ENCODE measurements at places on chromosomes 11 and 22. TPM values are rescaled to one million over a fixed set of nuclear protein-coding genes. Genes with fewer than 3 reads are reported as not detected.
A peak's percentile ranks its signal among the peaks of the same experiment; 100 is the strongest.

DNA sequence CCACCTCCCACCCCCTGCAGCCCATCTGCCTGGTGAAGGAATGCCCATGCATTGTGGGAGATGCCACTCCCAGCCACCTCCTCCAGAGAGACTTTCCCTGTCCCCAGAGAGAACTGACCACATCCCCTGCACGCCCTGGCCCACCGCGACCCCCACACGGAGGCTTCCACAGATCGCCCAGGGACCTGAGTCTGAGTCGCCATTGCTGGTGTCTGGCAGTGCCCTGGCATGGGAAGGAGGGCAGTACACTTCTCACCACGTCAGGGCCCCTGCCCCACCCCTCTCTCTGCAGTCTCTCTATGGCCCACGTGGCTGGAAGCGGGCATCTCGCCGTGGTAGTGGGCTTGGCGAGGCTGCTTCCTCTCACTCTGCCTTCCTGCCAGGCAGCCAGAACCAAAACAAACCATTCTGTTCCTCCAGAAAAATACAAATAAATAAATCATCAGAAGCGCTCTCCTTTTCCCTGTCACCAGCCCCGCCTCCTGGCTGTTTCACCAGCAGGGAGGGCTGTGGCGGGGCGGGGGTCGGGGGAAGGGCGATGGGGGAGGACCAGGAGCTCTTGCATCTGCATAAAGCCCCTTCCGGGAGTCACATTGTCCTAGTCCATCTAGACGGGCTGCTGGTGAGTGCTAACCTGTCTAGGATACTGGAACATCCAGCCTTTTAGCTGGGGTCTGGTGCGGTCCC, 20.9 kb downstream of the SHISAL1 start:
- no peaks in the 10 kb centered on the region for H3K27me3 ChIP-seq
- no peaks in the 10 kb centered on the region for H3K4me1 ChIP-seq
- no peak overlapping the region for H3K27ac ChIP-seq
- no peak for DNase-seq

DNA sequence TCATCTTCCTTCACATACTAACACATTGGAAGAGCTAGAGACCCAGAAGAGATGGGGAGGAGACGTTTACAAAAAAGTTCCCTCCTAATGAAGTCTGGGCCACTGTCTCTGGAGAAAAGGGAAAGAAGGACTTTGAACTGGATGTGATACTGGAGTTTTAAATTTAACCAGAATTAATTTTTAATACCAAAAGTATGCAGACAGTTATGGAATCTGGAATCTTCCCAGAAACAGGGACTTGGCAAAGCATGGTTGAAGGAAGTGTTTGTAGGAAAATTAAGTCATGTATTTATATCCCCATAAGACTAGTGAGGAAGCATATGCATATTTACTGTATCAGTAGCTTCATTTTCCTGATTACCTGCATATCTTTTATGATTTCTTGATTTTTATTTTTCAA, 215.5 kb downstream of the TTC28 start:
- H3K4me3 ChIP-seq: no peak overlapping the region
- no peaks in the 10 kb centered on the region for H3K36me3 ChIP-seq
- no peak for DNase-seq
- H3K27me3 ChIP-seq: no peaks in the 10 kb centered on the region
- no peak overlapping the region for H3K27ac ChIP-seq

- no peaks in the 10 kb centered on the region for H3K4me1 ChIP-seq
- no peak overlapping the region for H3K4me3 ChIP-seq
- H3K27me3 ChIP-seq: no peaks in the 10 kb centered on the region
- H3K27ac ChIP-seq: no peak overlapping the region
- H3K36me3 ChIP-seq: no peaks in the 10 kb centered on the region
- DNase-seq: no peak
Observed at GRCh38 chr11:27196203-27196897, 155.7 kb downstream of the BBOX1 start.

DNA sequence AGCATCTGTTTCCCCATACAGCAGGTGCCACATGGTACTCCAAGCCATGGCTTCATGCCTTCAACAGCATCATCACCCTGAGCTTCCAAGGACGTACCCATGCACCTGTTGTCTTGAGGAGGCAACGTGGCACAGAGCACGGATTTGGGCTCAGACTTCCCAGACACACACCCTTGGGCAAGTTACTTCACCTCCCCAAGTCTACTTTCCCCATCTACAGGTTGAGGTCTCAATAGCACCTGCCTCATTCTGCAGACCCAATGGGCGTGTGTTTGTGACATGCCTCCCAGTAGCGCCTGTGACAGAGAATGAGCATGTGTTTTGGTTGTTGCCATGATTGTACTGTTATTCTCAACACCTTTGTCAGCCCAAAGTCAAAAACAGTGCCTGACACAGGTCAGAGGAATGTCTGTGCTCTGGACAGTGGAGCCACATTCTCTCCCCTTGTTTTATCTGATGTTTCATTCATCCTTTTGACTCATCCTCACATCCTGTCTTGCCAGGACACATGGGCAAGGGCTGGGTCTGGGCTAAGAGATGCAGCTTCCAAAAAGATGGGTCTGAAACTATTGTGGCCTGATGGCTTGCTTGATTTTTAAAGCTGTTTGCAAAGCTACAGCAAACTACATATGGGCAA, 53.4 kb upstream of the CCND1 start:
- H3K4me1 ChIP-seq: no peaks in the 10 kb centered on the region
- no peak overlapping the region for H3K4me3 ChIP-seq
- no peak for DNase-seq
- H3K27ac ChIP-seq: no peak overlapping the region
- no peaks in the 10 kb centered on the region for H3K27me3 ChIP-seq

DNA sequence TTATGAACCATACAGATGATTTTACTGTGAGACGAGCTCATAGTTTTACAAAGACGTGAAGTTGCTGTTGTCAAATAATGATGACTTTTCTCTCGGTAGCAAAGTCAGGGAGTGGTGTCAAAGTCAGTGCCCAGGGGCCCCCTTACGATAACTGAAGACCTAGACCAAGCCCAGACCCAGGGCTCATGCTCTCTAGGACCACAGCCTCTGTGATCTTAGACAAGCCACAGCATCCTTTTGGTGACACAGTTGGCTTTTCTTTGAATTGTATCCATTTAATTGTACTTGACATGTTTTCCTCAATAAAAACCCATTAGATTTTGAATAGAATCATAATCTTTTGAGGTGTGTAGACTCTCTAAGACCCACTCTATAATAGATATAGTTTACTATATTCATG, 17.9 kb upstream of the POGLUT3 start:
- no peaks in the 10 kb centered on the region for H3K36me3 ChIP-seq
- H3K4me3 ChIP-seq: no peak overlapping the region
- H3K4me1 ChIP-seq: no peaks in the 10 kb centered on the region
- H3K27me3 ChIP-seq: no peaks in the 10 kb centered on the region

DNA sequence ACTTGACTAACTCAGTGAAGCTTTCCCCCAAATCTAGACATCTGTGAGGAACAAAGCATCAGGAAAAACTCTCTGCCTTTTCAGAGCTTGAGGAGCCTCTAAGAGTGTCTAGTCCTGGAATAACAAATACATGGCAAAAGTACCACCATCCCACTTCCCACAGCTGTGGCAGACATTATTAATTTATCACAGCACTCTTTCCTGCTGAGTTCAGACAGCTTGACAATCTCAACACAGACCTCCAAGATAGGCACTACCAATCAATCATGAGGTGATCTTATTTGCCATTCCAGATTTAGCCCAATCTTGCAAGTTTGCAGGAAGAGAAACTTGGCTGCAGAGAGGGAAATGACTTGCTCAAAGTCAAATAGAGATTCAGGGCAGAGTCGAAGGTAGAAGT, 202.8 kb downstream of the MN1 start:
- H3K36me3 ChIP-seq: no peaks in the 10 kb centered on the region
- H3K27me3 ChIP-seq: no peaks in the 10 kb centered on the region
- H3K4me1 ChIP-seq: no peaks in the 10 kb centered on the region
- no peak for DNase-seq
- H3K27ac ChIP-seq: no peak overlapping the region

DNA sequence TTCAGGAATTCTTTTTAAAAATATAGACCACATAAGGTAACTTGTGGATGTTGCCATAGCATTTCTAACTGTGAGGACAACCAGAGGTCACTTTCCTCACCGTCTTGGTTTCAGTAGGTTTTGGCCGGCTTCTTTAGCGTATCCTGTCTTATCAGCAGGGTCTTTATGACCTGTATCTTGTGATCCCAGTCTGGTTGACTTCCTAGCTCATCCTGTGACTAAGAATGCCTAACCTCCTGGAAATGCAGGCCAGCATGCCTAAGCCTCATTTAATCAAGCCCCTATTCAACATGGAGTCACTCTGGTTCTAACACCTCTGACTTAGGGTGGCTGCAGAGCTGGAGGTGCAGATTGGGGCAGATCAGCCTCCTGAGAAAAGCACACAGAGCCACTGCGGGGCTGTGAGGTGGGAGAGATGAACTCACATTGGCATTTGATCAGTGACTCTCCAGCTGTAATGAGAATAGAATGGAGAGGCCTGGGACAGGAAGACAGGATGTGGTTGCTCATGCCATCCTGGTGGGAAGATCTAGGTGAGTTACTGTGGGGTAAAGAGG, 41.1 kb upstream of the TOP3B start:
- DNase-seq: no peak
- H3K4me1 ChIP-seq: no peaks in the 10 kb centered on the region
- no peaks in the 10 kb centered on the region for H3K36me3 ChIP-seq
- no peaks in the 10 kb centered on the region for H3K27me3 ChIP-seq
- H3K4me3 ChIP-seq: no peak overlapping the region

DNA sequence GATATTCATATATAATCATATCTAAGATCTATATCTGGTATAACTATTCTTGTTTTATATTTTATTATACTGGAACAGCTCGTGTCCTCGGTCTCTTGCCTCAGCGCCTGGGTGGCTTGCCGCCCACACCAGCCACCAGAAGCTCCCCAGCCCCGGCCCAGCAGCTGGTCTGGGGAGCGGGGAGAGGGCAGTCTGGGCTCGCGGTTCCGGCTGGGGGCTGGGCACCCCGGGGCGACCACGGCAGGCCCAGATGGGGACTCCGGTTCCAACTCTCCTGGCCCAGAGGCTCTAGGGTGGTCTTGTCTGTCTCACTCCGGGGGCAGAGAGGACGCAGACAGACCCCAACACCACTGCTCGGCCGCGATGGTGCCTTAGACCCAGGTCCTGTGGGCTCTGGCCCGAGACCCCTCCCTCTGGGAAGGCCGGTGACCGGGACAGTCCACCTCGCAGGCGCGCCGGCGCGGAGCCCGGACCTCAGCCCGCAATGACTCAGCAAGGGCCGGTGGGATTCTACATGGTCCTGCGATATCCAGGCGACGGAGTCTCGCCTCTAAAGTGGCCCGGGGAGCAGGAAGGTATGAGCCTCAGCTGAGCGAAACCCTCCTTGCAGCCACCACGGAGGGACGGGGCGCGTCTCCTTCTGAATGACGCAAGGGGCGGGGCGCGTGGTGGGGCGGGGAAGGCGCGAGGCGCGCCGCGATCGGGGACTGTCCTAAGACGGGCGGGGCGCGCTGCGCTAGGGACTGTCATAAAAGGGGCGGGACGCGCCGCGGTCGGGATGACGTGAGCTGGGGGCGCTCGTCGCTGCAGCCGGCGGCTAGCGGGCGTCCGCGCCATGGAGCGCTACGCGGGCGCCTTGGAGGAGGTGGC, at the start of gene DGCR6:
Gene DGCR6, plus strand, starts transcription at position 781 of the 870 bp plus-strand sequence. Its CDS starts 55 bp downstream, at position 836.
- DNase-seq: no peak
- no peaks in the 10 kb centered on the region for H3K4me1 ChIP-seq
- H3K36me3 ChIP-seq: no peaks in the 10 kb centered on the region
- no peak within 1 kb of the TSS for H3K27ac ChIP-seq

DNA sequence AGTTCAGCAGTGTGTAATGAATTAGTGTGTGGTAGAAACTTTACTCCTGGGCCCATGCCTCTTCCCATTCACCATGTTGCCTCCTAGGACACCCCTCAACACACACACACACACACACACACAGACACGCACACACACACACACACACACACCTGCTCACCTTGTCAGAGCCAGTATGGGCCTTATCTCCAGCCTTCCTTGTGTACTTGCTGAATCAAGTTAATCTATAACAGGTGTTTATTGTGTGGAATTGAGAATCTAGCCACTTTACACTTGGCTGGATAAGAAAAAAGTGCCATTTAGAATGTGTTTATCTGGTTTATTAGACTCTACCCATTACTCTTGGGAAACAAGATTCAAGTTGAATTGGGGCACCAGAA, 14.5 kb upstream of the ZDHHC13 start:
- no peaks in the 10 kb centered on the region for H3K36me3 ChIP-seq
- H3K27me3 ChIP-seq: no peaks in the 10 kb centered on the region
- H3K4me3 ChIP-seq: no peak overlapping the region
- H3K27ac ChIP-seq: no peak overlapping the region

- peak; percentile 73 for DNase-seq
- H3K27ac ChIP-seq: peak overlapping the region; percentile 66
- H3K4me1 ChIP-seq: peaks cover 34% of the 10 kb centered on the region
- peaks cover 12% of the 10 kb centered on the region for H3K36me3 ChIP-seq
- H3K4me3 ChIP-seq: no peak overlapping the region
Observed at GRCh38 chr11:46315033-46315738, 32.1 kb upstream of the DGKZ start.

GRCh38 chr11:47366020-47366490, 12.3 kb downstream of the SPI1 start:
- DNase-seq: no peak
- no peak overlapping the region for H3K4me3 ChIP-seq
- no peaks in the 10 kb centered on the region for H3K27me3 ChIP-seq
- H3K4me1 ChIP-seq: no peaks in the 10 kb centered on the region
- H3K27ac ChIP-seq: no peak overlapping the region

GRCh38 chr11:2166091-2166851, 5.3 kb upstream of the INS start:
- H3K27ac ChIP-seq: no peak overlapping the region
- H3K36me3 ChIP-seq: no peaks in the 10 kb centered on the region
- H3K4me3 ChIP-seq: no peak overlapping the region
- no peaks in the 10 kb centered on the region for H3K27me3 ChIP-seq

- no peaks in the 10 kb centered on the region for H3K27me3 ChIP-seq
- no peak overlapping the region for H3K27ac ChIP-seq
- H3K36me3 ChIP-seq: no peaks in the 10 kb centered on the region
- H3K4me1 ChIP-seq: peaks cover 11% of the 10 kb centered on the region
Observed at GRCh38 chr11:76810151-76810853, 27.1 kb downstream of the TSKU start.

- H3K27me3 ChIP-seq: no peaks in the 10 kb centered on the region
- no peak for DNase-seq
Observed at GRCh38 chr11:132448334-132448995, 1078.0 kb downstream of the NTM start.

GRCh38 chr11:8011371-8011770, 24.2 kb downstream of the EIF3F start:
- H3K4me1 ChIP-seq: no peaks in the 10 kb centered on the region
- no peak overlapping the region for H3K27ac ChIP-seq

APOA5 gene
- total RNA-seq: not detected

LGR4 gene
- total RNA-seq: 40.6 TPM

PAX6 gene
- not detected for total RNA-seq

PTGDR2 gene
- total RNA-seq: 1.3 TPM

DEUP1 gene
- not detected for total RNA-seq

PHF21B gene
- total RNA-seq: 2.2 TPM

NPAS4 gene
- not detected for total RNA-seq
